ENCODE measurements at places on chromosomes 1 and 21. TPM values are rescaled to one million over a fixed set of nuclear protein-coding genes. Genes with fewer than 3 reads are reported as not detected.

The RSPH1 gene
- total RNA-seq = not detected

The C1orf87 gene
- total RNA-seq = not detected

The TMIGD3 gene
- not detected for total RNA-seq

The IER5 gene
- 33.8 TPM for total RNA-seq

The PCSK9 gene
- 4.4 TPM for total RNA-seq

The APCS gene
- not detected for total RNA-seq

The ABCA4 gene
- total RNA-seq = under 0.01 TPM

The TMEM79 gene
- total RNA-seq = 1.5 TPM

The C1orf53 gene
- 3.9 TPM for total RNA-seq

The RGS7 gene
- 2.0 TPM for total RNA-seq

The FMO4 gene
- 2.6 TPM for total RNA-seq

The AIRE gene
- not detected for total RNA-seq

The KCND3 gene
- total RNA-seq = under 0.01 TPM
